ENCODE measurements at places on chromosomes 1 and 21. TPM values are rescaled to one million over a fixed set of nuclear protein-coding genes. Genes with fewer than 3 reads are reported as not detected.

The CR1 gene
- 0.01 TPM for polyA plus RNA-seq

The GPR3 gene
- 3.1 TPM for polyA plus RNA-seq

DNA sequence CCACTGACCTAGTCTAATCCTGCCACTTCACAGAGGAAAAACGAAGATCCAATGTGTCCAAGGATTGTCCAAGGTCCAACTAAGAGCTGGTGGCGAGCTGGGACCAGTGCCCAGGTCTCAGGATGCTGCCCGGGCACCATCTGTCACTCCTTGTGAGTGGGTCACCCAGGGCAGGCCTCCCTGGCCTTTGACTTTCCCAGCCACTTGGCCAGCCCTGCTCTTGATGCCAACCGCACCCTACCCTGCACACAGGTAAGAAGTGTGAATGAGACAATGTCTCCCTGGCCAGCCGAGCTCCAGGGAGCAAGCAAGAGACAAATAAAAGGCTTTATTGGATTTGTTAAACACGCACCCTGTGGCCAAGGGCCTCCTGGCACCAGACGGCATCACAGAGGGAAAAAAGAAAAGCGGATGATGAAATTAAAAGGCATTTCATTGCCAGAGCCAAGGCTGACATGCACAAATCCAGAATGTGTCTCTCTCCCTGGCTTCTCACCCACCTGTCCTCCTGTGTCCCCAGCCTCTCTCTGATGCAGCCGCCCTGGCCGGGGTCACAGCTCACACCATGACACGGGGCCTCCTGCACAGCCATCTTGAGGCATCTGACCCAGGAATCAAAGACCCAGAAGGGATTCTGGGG, 72.8 kb downstream of the CAMK2N1 start:
- DNase-seq, result no peak

GRCh38 chr1:89761901-89762300, 58.9 kb upstream of the LRRC8D start:
- no peak for DNase-seq

- DNase-seq, result no peak
Observed at GRCh38 chr1:1031659-1032235, 11.8 kb downstream of the AGRN start.

DNA sequence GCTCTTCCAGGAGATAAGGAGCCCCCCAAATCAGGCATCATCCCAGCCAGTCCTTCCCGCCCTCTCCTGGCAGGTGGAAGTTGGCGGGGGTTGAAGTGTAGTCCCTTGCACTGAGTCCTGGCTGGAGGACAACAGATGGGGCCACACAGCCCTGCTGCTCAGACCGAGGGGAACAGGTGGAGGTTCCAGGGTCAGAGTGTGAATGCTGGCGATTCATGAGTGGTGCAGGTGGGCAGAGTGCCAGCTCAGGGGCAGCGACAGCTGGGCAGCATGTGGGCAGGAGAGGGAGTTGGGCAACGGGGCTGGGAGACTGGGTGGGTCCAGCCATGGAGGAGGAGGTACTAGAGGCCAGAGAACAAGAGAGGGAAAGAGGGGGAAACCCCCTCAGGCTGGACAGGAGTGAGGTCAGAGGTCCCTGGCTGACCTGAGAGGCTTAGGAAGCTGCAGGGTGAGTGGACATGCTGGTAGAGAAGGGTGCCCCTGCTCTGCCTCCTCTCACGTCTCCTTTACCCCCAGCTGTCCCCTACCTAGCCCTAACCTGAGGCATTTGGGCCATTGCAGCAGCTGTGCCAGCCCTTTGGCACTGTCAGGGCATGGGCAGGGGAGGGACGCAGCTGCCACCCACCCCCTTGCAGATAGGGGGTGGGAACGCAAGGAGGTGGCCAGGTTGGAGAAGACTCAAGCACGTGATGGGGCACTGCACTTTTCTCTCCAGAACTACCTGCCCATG, 11.3 kb upstream of the ADORA1 start:
- no peak for DNase-seq

GRCh38 chr21:43916691-43917514, 51.9 kb downstream of the AGPAT3 start:
- DNase-seq, result peak; percentile 35

- DNase-seq, result no peak
Observed at GRCh38 chr1:166785987-166786386, 53.3 kb upstream of the POGK start.

All from mammary epithelial cell (primary cell).